ENCODE measurements at places on chromosomes 3 and 15. TPM values are rescaled to one million over a fixed set of nuclear protein-coding genes. Genes with fewer than 3 reads are reported as not detected.

Gene AP3B2
- 6.1 TPM for total RNA-seq

Gene SERPINI2
- total RNA-seq = not detected

Gene KLF15
- 5.3 TPM for total RNA-seq

Gene APPL1
- total RNA-seq = 35.4 TPM

Gene ACY1
- 164 TPM for total RNA-seq

Gene MASP1
- not detected for total RNA-seq

Gene SERINC4
- total RNA-seq = not detected

Gene ERICH6
- total RNA-seq = not detected

Gene ITIH1
- total RNA-seq = not detected

Gene MST1R
- 66.4 TPM for total RNA-seq

Gene SAMMSON
- total RNA-seq = not detected

Gene C2CD4A
- not detected for total RNA-seq

Gene PLSCR4
- total RNA-seq = 4.4 TPM

Gene FBXO40
- total RNA-seq = not detected

Data from MCF 10A (cell line).